ENCODE measurements at places on chromosomes 5 and 9.

GRCh38 chr9:134066526-134066912 is 1.3 kb downstream of the BRD3 start:
- DNase-seq, result no peak

DNA sequence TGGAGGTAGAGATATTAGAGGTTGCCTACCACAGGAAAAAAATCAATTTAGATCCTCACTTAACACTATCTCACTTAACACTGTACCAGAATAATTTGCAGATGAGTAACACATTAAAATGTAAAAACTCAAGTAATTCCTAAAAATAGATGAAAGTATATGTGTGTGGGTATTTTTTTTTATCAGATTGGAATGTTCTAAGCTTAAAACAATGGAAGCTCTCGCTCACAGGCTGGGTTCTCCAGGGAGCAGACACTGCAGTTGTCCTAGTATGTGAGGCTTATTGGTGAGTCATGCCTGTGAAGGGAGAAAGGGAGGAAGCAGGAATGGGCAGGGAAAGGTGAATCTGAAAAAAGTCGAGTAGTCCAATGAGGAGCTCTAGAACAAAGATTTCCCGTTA is 181.3 kb upstream of the ZNF608 start:
- no peak for DNase-seq

DNA sequence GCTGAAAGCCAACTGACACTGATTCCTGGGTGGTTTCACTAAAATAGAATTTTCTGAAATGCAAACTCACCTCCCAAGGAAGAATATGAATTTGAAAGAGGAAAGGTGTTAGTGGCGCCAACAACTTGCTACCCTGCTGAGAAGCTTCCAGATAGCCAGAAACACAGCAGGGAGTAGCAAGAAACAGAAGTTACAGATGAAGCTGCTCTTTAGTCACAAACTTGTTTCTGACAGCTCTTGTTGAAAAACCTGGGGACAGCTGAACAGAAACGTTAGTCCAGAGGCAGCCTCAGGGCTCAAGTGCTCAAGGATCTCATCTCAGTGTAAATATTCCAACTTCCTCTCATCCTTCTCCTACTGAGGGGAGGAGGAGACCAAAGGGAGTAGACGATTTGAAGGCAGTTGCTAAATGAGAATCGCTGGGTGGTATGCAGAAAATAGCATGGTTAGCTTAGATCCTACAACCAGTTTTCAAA is 184.1 kb downstream of the PDE4D start:
- DNase-seq, result no peak

GRCh38 chr5:141628175-141628788 is 8.4 kb downstream of the HDAC3 start:
- DNase-seq, result no peak

- DNase-seq, result no peak
Observed at GRCh38 chr9:124132671-124133147, 121.1 kb downstream of the LHX2 start.

GRCh38 chr5:116581910-116582309 is 7.3 kb upstream of the SEMA6A start:
- no peak for DNase-seq
